ENCODE measurements at places on chromosomes 4 and X. TPM values are rescaled to one million over a fixed set of nuclear protein-coding genes. Genes with fewer than 3 reads are reported as not detected.

Gene SPANXN4
- not detected for total RNA-seq

Gene YIPF6
- 41.8 TPM for total RNA-seq

Gene TRIM61
- 0.23 TPM for total RNA-seq

Gene CXorf58
- total RNA-seq, result not detected

- DNase-seq, result no peak
These were observed 42.5 kb downstream of the UNC5C start for GRCh38 chr4:95506264-95506663.

DNA sequence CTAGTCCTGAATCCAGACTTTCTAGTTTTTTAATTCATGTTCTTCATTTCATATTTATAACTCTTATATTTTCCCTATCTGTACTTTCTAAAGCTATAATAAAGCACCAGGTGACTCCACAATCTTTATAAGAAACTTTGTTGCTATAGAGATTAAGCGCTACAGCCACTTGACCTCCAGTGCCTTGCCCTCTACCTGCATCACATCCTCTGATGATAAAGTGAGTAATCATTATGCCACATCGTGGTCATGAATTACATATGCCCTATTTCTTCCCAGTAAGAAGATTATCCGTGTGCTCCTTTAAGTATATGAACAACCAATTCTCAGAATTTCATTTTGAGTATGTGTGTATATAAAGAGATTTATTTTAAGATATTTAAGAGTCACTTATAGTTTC lies 6.8 kb upstream of the DYNLT3 start:
- no peak for DNase-seq

GRCh38 chrX:124641737-124642491 lies 295.6 kb downstream of the SH2D1A start:
- DNase-seq, result no peak

GRCh38 chr4:184473499-184474262 lies 669 bp downstream of the IRF2 start:
- DNase-seq, result peak; percentile 15

- DNase-seq, result no peak
These were observed 29.7 kb downstream of the NEK1 start for GRCh38 chr4:169582706-169583105.

GRCh38 chr4:86561256-86561655 lies 32.9 kb upstream of the PTPN13 start:
- DNase-seq, result no peak

DNA sequence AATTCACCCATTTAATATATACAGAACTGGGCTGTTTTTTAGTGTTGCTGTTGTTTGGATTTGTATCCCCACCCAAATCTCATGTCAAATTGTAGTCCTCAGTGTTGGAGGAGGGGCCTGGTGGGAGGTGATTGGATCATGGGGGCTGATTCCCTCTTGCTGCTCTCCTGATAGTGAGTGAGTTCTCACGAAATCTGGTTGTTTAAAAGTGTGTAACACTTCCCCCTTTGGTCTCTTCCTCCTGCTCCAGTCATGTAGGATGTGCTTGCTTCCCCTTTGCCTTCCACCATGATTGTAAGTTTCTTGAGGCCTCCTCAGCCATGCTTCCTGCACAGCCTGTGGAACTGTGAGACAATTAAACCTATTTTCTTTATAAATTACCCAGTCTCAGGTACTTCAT lies 141.6 kb upstream of the AADAT start:
- DNase-seq, result no peak

DNA sequence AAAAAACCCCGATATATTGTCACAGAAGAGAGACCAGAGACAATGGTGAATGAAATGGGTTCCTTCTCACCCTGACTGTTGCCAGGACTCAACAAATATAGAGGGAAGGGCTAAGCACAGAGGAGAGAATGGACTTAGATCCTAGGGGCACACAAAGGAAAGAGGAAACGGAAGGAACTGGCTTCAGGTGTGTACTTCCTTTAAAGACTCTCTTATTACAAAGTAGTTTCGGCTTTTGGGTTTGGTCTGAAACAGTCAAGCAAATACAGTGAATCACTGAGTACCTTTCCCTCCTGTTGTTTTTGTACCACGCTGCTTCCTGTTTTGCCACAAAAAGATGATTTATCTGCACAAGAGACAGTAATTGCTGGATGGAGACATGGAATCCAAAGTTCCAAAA lies 46.1 kb upstream of the S100G start:
- no peak for DNase-seq

DNA sequence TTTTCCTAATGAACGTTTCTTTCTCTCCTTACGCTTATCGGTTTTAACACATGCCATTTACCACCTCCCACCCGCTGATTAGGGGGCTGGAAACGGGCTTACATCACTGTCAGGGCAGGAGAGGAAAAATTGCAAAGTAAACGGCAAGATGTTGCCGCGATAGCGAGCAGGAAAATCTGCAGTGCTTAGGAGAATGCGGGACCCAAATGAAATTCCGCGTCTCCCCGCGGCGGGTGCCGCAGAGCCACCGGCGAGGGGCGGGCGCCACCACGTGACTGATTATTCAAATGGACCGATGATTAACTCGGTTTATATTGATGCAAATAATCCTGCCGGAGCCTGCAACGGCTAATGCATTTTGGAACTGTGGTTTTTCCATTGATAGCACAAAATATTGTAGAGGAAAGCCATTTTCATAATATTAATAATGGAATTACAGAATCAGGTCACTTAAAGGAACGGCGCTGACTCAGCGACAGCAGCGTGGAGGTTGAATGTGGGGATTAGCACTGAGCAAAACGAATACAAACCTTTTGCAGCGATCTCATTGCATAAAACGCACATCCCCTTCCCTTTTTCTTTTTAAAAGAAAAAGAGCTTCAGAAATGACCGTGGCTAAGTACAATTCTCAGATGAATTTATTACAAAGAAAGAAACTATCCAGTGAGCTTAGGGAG lies 224.2 kb downstream of the STIM2 start:
- DNase-seq, result peak; percentile 22

GRCh38 chrX:119755981-119756533 lies 2.3 kb upstream of the SOWAHD start:
- DNase-seq, result no peak

GRCh38 chrX:28177202-28177601 lies 196.0 kb upstream of the DCAF8L1 start:
- DNase-seq, result no peak

GRCh38 chr4:14679906-14680305 lies 322.4 kb upstream of the CPEB2 start:
- DNase-seq, result no peak

DNA sequence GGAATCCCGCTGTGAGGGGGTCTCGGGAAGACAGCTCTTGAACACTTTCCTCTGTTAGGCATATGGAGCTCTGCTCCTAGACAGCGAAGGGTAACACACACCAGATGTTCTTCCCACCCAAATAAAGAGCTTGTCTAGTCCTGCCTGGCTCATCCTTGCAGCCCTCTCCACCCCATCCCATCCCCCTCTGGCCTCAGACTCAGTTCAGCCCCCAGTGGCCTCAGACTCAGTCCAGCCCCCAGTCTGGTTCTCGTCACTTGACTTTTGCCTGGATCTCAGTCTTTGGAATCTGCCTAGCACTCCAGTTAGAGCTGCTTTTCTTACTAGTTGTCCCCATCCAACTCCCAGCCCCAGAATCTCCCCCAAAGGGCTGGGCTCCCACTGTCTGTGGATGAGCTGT lies 14.9 kb downstream of the RAB33A start:
- DNase-seq, result no peak

GRCh38 chr4:113810906-113811305 lies 49.4 kb upstream of the CAMK2D start:
- DNase-seq, result no peak

DNA sequence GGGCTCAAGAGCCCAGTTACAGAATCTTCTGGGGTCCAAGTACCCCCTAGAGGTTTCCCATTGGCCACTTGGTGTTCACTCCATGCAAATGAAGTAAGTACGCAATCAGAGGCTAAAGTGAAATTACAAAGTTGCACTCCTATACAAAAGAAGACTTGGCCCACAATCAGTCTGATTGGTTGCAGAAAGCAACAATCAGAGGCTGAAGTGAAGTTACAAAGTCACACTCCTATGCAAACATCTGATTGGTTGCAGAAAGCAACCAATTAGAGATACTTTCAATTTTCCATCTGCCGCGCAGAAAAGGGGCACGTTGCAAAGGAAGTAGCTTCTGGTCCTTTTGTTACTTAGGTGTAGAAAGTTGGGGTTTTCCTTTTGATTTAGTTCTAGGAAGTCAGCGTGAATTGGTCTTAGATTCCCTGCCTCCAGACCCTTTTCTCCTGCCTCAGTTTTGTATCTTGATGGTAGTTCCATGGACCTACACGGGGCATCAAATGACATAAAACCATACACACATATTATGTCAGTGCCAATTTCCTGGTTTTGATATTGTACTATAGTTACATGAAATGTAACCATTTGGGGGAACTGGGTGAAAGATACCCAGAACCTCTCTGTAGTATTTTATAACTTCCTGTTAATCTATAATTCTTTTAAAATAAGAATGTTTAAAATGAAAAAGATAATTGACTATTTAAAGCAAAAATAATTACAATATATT lies 12.4 kb upstream of the PIN4 start:
- no peak for DNase-seq

- no peak for DNase-seq
These were observed 9.2 kb upstream of the FHDC1 start for GRCh38 chr4:152926959-152927358.

- no peak for DNase-seq
These were observed 27.0 kb downstream of the AR start for GRCh38 chrX:67570839-67571238.

Data from prostate gland (tissue), 2 donors.